ENCODE measurements at places on chromosomes 3 and 15.

- DNase-seq: no peak
These were observed 1.3 kb downstream of the AP2M1 start for GRCh38 chr3:184175981-184176376.

- peak; percentile 26 for DNase-seq
These were observed 106.2 kb downstream of the IQSEC1 start for GRCh38 chr3:12966847-12967605.

DNA sequence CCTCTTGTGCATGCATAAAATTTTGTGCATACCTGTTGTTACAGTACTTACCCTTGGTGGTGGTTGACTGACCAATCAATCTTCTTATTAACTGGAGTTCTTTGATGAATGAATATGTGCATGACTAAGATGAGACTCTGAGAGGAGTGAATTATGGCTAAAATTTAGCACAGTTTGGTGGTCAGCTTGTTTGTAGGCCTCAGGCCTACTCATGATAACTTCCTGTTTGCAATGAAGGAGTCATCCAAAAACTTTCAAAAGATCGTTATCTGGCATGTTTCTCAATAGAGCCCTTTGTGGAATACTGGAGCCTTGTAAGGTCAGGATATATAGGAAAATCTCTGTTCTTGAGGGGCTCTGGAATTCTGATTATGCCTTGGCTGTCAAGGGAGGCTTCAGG lies 66.5 kb downstream of the LEKR1 start:
- no peak for DNase-seq

GRCh38 chr3:136577791-136578190 lies 174.4 kb downstream of the STAG1 start:
- DNase-seq: no peak

- peak; percentile 65 for DNase-seq
These were observed 93.9 kb downstream of the PCCB start for GRCh38 chr3:136343873-136344555.

DNA sequence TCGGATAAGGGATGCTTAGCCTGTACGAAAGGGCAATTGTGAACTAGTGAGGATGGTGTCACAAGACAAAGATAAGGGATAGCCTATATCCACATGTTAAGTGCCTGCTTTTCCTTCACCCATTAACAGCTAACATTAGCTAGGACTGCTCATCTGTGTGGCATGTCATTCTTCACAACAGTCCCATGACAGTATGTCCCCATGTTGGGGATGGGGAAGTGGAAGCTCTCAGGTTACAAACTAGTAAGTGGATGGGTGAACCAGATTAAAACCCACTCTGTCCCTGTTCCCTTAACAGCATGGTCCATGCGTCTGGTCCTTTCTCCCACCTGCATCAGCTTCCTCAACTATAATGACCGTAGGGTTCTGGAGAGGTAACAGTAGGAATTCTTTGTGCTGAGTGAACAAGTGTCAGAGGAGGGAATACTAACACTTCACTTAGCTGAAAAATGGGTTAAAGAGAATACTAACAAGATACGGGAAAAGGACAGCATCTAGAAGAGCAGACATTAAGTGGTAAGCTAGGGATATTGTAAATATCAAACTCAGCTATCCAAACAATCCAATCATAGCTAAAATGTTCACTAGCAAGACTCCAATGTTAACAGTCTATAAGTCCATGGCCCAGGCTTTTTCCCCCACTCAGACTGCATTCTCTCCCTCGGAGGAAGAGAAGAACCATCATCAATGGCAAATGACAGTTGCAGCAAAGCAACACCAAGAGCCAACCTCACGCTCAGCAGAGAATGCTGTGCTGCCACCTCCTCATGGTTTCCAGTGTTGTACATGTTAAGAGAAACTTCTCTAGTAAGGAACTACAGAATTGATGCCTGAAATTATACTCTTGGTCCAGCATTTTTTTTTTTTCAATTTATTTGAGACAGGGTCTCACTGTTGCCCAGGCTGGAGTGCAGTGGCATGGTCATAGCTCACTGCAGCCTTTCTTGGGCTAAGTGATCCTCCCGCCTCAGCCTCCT lies 5.0 kb downstream of the RPLP1 start:
- no peak for DNase-seq

DNA sequence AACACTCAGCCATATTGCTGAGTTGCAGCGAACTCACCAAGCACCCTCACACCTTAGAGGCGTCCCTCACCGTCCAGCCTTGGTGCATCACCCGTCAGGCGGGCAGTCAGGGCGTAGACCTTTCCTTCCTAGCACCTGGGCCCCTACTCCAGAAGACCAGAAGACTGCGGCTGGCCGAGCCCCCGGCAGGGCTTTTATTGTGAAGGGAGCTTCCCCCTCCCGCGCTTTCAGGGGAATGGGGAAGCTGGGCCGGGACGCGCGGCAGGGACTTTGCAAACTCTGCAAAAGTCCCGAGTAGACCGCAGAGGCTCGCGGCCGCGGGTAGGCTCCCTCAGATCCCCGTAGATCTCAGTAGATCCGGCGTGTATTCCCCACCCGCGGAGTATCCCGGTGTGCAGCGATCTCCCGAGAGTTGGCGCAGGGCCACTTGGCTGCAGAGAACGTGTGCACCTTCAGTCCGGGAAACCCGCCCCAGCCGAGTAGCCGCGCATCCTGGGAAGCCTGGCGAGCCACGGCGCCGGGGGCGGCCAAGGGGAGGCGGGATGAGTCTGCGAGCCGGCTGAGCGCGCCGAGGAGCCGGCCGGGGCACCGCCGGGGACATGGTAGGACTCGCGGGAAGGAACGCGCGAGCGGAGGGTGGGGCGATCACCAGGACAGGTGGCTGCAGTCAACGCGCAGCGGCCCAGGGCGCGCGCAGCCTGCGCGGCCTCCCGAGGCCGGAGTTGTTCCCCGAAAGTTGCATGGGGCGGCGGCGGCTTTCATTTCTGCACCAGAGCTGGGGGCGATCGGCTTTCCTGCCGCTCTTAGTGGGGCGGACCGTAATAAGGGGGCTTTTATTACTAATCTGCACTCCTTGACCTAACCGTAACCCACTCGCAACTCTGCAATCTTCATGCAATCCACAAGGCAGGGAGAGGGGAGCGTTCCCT lies at the start of gene GASK1A:
Gene GASK1A (plus strand): TSS at position 268 of the 929 bp plus-strand sequence. CDS start 332 bp downstream, at position 600.
- DNase-seq: peak; percentile 59

- DNase-seq: no peak
These were observed 29.2 kb downstream of the SRPRB start for GRCh38 chr3:133834621-133835417.

GRCh38 chr3:143276592-143276991 lies 157.0 kb downstream of the CHST2 start:
- DNase-seq: no peak

DNA sequence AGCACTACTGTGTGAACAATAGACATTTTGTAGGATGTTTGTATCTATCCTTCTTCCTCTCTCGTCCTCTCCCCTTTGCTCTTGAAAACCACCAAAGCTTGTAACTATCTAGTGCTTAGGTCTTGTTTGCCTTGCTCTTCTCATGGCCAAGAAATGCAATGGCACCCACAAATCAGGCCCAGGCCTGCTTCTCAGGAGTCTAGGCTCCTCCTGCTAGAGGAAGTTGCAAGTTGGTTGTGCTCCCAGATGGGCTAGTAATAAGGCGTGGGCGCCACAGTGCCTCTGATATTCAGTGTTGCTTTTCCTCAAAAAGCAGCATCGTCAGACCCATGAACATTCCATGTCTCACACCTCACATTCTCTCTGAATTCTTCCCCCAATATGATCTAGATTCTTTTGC lies 28.7 kb downstream of the ZNF385D start:
- no peak for DNase-seq

GRCh38 chr15:67821784-67822440 lies 3.4 kb upstream of the SKOR1 start:
- no peak for DNase-seq
